ENCODE measurements at places on chromosomes 13 and 19. TPM values are rescaled to one million over a fixed set of nuclear protein-coding genes. Genes with fewer than 3 reads are reported as not detected.

DNA sequence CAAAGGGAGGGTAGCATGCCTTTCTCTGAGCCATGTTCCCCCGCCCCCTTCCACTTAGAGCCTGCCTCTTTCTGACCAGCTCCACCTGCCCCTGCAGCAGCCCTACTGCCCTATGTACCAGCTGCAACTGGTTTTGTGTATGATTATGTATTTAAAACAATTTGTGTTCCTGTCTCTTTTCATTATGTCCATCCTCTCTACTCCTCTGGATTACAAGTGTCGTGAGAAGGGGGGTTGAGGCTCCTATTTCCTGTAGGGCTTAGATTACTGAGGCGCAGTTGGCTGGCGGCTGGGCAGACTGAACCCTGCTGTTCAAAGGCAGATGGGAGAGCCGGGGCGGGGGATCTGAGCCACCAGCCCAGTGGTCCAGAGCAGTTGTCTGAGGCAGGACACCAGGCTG, 213.3 kb downstream of the KCNRG start:
- no peak for DNase-seq

GRCh38 chr19:801030-801860, 4.0 kb downstream of the PTBP1 start:
- DNase-seq = no peak

GRCh38 chr13:70964874-70965273, 856.6 kb upstream of the KLHL1 start:
- DNase-seq = no peak

GRCh38 chr19:15550929-15551292, 42.6 kb downstream of the CYP4F22 start:
- DNase-seq = no peak

GRCh38 chr13:31461923-31462322, 262.1 kb downstream of the B3GLCT start:
- no peak for DNase-seq

DNA sequence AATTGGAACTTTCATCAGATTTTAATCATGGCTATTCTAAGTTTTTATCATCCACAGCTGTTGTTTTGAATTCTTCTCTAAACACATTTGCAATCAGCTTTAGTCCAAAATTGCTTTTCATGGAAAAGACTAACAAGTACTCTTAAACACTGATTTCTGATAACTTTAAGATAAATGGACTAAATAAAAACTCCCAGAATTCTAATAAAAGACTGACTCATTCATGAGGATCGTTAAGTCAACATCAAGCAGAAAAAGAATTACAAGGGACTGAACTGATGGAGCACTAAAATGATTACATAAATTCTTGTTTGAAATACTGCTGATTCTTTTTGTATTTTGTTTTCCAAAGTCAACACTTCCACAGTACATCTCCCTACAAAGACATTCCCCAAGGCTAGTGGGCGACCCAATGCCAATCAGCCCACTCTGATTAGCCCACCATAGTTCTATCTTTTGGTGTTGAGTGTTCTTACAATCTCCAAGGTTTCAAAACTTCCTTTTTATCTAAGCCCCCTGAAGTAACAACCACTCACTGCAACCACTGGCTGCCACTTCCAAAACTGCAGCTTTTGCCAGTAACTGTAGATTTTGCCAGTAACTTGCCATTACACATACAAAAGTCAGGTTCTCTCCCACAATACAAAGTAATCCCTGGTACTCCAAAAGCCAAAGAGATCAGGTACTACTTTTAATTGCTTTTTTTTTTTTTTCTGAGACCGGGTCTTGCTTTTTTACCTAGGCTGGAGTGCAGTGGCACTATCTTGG, 14.0 kb upstream of the NAA16 start:
- no peak for DNase-seq

DNA sequence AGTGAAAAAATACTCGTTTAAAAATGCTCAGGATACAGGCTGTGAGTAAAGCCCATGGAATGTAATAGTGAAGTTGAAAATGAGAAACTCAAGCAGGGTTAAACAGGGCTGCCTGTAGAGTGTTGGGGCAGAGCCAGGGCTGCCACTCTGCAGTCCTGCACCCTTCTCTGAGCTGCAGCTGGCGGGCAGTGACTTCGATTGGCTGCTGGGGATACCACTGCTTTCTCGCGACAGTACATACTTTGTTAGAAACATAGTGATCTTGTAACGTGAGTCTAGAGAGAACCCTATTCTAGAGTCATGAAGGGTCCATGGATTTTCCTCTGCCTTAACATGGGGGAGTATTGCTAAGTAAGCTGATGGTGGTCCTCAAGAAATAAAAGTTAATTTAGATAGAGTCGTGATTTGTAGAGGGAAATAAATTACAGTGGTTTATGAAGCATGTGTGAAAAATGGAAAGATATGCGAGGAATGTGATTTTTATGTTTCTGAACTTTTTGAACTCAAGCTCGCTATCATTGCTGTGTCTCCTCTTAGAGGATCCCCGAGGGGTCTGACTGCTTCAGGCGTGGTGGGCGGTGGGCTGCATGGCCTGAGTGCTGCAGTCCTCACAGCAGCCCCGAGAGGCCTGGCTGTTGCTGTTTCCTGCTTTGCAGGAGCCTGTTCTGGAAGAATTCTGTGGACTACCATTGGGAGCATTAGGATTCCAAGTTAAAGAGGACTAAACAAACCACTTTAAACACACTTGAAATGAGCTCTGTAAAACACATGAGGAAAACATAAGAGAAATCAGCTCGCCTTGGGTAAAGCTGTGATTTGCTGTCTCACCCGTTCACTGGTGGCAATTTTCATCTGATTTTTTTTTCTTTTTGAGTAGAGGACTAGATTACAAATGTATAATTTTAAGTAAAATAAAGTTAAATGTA, 95.7 kb downstream of the ARHGEF7 start:
- DNase-seq = peak; percentile 88

GRCh38 chr19:31266731-31267130, 82.5 kb downstream of the TSHZ3 start:
- DNase-seq = no peak

GRCh38 chr19:16428372-16429036, 43.3 kb downstream of the EPS15L1 start:
- DNase-seq = no peak

DNA sequence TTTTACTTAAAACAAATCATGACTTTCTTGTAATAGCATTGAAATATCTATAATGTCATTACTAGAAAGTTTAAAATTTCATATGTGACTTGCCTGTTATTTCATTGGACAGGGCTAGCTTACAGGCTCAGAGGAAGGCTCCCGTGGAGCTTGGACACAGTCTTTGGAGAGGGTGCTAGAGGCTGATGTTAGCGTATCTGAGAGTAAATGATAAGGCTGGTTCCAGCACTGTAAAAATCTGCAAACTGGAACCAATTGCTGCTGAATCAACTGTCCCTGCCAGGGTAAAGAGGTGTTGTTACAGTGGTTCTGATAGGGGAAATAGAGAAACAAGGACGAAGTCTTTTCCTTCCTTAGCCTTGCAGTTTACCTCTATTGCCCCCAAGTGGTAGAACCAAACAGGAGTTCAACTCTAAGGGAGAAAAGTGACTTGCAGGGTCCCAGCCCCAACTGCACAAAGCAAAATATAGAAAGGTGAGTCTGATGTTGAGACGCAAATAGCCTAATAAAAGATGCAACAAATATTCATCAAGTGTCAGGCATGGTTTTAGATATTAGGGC, 901.7 kb downstream of the DIAPH3 start:
- DNase-seq = no peak

GRCh38 chr19:33306853-33307792, 4.8 kb upstream of the CEBPA start:
- DNase-seq = no peak

GRCh38 chr19:50266896-50267295, 62.3 kb downstream of the KCNC3 start:
- no peak for DNase-seq

GRCh38 chr13:105153611-105154010, 1381.9 kb downstream of the EFNB2 start:
- no peak for DNase-seq

GRCh38 chr19:3409346-3410064, 43.1 kb downstream of the NFIC start:
- DNase-seq = no peak

GRCh38 chr19:10762656-10763055, 44.8 kb downstream of the DNM2 start:
- DNase-seq = no peak

GRCh38 chr13:93375491-93375890, 148.9 kb downstream of the GPC6 start:
- no peak for DNase-seq

DNA sequence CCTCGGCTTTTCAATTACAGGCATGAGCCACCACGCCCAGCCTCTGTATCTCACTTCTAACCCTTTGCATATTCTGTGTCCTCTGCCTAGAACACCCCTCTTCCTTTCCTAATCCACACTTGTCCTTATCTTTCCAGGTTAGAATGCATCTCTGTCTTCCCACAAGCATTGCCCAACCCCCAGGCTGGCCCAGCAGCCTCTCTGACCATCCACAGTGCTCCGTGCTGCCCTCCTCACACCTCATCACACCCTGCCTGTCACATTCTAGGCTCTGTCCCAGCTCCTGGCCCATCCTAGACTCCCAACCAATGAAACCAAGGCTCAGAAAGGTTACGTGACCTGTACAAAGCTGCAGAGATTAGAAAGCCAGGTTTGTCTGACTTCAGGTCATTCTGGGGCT, 11.3 kb downstream of the JAK3 start:
- no peak for DNase-seq

DNA sequence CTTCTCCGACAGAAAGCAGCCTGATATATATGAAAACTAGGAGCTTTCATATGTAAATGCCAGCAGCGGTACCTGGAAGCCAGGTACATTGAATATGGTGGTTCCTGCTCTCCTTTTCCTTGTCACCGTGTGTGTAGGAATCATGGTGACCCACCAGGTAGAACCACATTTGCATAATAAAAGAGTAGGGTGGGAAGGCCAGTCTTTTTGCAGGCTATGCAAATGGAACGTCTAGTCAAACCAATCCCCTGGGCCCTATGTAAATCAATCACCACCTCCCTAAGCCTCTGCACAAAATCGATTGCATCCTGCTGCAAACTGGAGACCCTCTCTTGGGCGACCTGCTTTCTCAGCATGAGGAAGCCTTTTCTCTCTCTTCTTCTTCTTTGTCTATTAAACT, 22.2 kb upstream of the ZNF181 start:
- DNase-seq = no peak

GRCh38 chr19:18232540-18233223, 6.4 kb upstream of the PDE4C start:
- DNase-seq = no peak

DNA sequence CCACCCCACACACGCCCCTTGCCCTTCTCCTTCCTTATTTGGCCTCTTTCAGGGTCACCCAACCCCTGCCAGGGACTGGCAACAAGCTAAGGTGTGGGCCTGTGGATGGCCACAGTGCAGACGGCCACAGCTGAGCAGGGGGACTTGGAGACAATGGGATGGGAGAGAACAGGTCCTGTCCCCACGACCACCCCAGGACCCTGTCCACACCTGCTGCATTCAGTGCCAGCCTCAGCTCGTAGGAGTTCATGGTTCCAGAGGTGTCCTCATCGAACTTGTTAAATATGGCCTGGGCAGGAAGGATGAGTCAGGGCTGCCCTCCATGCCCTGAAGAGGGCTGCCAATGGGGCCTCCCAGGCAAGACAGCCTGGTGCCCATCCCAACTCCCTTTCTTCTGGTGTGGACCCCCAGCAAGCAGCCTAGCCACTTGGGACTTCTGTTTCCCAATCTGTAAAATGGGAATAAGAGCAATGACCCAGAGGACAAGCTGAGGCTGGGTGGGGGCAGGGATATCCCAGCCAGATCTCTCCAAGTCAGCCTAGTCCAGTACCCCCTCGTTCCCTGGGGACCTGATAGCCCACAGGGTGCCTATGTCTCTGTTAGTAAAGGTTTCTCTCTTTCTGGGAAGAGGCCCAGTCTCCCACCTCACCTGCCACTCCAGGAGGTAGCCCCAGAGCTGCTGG, 10.6 kb downstream of the CAPN12 start:
- no peak for DNase-seq

DNA sequence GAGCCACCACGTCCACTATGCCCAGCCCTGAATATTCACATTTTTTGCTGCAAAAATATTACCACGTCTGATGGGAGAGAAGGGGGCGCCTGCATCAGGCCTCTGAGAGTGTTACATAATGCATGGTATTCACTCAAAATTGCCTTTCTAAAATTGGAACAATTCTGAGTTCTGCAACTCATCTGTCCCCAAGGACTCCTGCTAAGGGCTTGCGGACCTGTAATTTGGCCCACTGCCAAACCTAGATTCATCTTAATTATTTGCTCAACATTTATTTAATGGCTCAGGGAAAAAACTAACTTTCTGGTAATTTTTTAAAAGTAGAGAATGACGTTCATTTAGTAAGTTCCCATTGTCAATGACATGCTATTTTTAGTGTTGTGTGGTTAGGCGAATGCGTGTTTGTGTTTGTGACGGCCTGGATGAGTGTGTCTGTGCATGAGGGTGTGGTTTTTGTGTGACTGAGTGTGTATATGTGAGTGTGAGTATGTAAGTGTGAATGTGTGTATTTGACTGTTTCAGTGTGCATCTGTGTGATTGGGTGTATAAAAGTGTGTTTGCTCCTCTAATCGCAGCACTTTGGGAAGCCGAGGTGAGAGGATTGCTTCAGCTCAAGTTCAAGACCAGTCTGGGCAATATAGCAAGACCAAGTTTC, 8.8 kb downstream of the INAFM1 start:
- no peak for DNase-seq

DNA sequence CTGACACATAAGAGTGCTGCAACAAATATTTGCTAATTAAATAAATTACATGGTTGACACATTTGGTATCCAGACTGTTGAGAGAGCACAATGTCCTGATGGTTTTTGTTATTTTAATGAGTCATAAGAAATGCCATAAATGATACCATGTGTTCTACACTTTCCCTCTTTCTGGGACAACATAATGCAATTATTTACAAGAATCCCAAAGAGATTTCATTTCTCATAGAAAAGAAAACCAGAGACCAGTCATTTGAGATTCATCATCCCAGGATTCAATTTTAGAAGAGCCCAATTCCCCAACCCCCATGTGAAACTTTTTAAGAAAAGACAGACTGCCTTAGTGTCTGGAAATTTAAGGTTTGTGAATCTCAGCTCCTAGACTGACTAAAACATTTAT, 399.6 kb downstream of the DCT start:
- DNase-seq = peak; percentile 28

DNA sequence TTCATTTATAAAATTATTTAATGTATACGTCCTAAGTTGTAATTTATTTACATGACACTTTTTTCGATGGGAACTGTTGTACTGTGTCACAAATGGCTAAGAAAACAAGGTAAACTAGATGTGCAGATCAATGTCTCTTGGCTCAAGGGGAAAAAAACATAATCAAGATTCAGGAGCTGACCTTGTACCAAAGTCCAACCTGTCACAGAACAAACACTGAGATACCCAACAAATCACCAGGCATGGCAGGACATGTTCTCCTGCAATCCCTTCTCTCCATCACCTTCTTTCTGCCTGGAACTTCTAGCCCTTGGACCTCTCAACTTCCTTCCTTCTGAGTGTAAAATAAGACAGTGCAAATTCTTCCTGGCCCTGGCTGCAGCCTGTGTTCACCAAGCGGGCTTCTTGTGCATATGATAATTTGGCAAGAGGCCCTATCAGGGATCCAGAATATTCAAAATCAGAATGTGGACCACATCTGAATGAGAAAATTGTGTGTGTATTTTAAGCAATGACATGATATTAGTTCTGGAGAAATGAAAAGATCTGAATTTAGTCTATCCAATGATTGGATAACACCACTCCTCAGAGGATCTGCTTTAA, 445.9 kb downstream of the ZNF536 start:
- DNase-seq = no peak

Gene ZNF132
- 4.8 TPM for total RNA-seq

Gene GAPDHS
- 0.20 TPM for total RNA-seq

Gene CEACAM6
- total RNA-seq = not detected

Gene TPP2
- total RNA-seq = 43.3 TPM

Gene KIR3DL1
- total RNA-seq = not detected

Gene SYT3
- total RNA-seq = not detected

Gene CDX2
- total RNA-seq = not detected

Gene CYP4F2
- not detected for total RNA-seq

Gene HSPBP1
- 35.1 TPM for total RNA-seq

All from RPMI7951 (cell line).